ENCODE measurements at places on chromosomes 6 and 20.
A peak's percentile ranks its signal among the peaks of the same experiment; 100 is the strongest.

DNA sequence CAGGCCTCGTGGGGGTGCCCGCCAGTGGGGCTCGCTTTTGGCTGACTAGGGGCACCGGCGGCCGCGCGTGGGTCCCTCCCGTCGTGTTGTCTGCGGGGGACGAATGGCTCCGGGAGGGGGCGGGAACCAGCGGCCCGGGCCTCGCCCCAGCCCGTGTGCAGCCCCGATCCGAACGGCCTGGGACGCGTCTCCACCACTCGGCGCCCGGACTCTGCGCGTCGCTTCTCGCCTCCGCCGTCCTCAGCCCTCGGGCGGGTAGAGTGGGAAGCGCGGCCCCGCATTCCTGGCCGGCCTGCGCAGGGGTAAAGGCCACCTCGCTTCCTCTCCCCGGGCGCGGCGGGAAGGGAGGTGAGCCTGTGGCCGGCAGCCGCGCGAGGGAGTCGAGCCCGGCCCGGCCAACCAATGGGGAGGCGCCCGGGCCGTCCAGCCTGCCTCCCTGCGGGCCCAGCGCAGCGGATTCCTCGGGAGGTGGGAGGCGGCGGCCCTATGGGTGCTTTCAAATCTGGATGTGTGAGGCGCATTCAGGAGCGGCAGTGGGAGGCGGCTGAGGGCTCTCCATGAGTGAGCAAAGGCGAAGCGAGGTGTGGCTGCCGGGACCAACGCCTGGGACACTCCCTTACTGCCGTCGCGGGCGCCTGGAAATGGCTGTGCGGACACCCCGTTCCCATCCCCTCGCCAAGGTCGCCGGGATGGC lies 1.1 kb upstream of the ZBTB46 start:
- DNase-seq: no peak

DNA sequence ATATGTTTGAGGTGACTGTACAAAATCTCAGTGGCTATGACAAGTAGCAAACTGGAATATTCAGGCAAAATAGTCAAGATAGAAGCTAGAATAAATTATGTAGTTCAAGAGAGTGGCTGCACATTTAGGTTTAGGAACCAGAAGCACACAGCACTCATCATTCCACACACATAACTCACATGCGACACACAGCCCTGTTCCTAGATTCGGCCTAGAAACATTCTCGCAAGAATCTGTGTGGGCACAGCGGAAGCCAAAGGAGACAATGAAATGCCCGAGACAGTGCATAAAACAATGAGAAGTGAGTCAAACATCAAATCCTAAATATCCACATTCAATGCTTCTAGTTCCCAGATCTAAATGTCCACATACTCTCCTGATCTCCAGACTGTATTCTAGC lies 9.5 kb upstream of the SUPT3H start:
- no peak for DNase-seq

DNA sequence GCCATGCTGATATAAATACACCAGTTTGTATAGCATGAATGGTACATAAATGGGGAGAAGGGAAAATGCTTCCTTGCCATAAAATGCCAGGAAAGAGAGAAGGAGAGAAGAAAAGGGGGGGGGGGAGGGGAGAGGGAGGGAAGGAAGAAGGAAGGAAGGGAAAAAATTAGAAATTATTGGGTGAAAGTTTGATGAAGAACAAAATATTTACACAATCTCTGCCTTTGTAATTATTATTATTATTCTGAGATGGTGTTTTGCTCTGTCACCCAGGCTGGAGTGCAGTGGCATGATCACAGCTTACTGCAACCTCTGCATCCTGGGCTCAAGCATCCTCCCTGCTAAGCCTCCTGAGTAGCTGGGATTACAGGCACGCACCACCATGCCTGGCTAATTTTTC lies 10.2 kb upstream of the ZDHHC14 start:
- DNase-seq: no peak

DNA sequence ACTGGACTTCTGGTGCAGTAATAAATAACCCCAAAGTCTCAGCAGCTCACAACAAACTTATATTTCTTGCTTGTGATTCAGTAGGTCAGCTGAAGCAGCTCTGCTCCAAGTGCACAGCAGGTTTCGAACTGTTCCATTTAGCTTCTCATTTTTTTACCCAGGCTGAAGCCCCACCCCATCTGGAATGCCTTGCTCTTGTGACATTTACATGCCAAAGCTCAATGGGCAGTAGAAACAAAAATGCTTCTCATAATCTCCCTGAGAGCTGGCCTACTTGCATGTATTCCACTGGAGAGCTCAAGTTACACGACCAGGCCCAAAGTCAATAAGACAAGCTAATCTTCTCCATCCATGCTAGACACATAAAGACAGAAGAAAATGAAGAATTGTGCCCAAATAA lies 165.2 kb downstream of the HAO1 start:
- no peak for DNase-seq

DNA sequence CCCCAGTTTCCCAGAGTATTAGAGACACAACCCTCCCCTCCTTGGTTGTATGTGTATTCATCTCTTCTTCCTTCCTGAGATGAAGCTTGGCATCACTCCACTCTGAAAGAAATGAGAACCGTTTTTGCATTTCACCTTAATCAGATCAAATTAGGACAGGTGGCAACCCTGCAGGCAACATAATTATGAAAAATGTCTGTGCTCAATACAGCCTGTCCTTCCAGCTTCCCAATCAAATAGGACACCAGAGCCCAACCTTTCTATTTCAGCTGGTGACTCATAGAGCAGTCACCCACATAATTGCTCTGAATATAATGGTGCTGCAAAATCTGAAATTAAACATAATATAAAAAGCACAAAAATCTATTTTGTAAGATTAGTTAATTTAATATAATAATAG lies 310.2 kb upstream of the AGPAT4 start:
- no peak for DNase-seq

DNA sequence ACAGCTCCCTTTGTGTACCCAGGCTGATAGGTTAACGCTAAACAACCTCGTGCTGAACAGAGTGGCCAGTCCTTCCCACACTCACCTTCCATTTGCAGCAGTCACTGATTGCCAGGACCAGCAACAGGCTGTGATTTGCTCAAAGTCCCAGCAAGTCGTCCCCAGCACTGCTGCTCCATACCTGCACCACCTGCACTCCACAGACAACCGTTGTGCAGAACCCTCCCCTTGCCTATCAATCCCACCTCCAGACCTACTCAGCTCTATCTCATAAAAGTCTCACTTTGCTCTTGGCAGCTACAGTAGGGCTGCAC lies 43.1 kb upstream of the SCML4 start:
- DNase-seq: no peak

DNA sequence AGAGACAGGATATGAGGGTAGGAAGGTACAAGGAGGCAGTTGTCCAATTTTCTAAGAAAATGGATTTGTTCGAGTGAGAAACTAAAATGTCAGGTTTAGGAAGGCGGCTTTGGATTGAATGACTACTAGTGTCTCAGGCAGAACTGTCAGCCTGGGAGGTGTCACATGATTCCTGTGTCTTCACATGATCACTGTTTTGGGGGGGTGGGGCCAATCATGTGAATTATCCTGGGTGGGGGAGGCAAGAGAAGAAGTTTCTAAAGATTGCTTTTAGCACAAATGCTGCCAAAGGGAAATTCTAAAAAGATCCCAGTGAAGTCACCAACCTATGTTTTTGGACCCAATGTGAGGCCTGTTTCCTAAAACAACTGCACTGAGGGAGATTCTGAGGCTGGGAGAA lies 2.3 kb downstream of the SIRPA start:
- DNase-seq: no peak

DNA sequence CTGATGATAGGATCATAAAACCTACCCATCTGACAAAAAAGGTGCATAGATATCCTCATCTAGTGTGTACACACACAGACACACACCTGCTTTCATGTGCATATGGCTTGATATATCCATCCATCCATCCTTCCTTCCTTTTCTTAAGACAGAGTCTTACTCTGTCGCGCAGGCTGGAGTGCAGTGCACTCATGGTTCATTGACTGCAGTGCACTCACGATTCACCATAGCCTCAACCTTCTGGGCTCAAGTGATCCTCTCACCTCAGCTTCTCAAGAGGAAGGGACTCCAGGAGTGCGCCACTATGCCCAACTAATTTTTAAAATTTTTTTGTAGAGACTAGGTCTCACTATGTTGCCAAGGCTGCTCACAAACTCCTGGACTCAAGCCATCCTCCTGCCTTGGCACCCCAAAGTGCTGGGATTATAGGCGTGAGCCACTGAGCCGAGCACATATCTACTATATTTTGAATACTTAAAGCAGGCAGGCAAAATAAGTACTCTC lies 27.1 kb downstream of the ADNP start:
- no peak for DNase-seq

- no peak for DNase-seq
These were observed 202.4 kb downstream of the LY86 start for GRCh38 chr6:6790891-6791290.

DNA sequence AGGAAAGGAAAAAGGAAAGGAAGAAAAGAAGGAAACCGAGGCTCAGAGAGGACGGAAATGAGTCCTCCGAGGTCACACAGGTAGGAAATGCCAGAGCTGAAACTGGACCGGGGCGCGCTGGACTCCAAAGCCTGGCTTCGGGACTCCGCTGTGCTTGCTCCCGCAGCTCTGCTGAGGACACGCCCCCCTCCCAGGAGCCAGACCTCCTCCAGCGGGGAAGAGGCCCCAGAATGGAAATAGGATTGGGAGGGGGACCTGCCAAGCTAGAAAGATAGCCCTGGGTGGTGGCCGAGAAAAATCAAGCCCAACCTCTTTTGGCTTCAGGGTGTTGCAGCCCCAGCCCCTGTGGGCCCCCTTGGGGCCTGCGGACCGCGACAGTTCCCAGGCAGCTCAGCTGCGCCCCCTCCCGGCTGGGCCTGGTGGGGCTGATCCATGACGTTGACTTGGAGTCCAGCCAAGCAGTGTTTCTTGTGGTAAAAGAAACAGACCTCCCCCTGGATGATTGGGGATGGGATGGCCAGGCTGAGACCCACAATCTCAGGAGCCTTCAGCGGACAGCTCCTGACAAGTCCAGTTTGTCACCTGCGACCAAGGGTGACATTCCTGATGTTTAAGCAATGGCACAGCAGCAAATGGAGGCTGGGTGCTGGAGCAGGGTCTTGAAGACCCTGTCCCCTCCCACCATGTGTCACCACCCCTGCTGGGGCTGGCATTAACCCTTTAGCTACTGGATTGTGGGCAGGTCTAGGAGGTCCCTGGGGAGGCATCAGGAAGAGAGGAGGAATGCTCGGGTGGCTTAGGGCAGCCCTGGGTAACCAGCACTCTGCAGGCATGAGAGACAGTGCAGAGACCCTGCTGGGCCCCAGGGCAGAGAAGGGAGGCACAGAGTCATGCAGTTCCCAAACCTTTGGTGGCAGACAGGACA lies 55.4 kb downstream of the RIPOR3 start:
- peak; percentile 68 for DNase-seq
